CD4-positive, alpha-beta memory T cell (primary cell): ENCODE measurements at places on chromosomes 3 and 15. TPM values are rescaled to one million over a fixed set of nuclear protein-coding genes. Genes with fewer than 3 reads are reported as not detected.

DNA sequence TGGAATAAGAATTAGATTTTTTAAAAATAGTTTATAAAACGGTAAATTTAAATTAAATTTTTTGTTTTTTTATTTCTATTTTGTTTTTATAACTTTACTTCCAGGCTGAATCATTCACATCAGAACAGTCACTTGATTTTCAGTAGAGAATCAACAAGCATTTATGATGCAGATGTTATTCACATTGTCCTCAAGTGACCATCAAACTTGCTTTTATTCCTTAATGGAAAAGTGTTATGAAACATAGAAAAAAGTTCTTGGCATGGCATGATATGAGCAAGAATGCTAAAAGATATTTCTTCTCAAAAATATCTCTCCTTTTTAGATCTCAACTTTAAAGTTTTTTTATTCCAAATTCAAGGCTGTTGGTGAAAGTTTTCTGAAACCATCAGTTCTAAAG, 70.9 kb upstream of the TGFBR2 start:
- no peaks in the 10 kb centered on the region for H3K4me1 ChIP-seq
- H3K27me3 ChIP-seq = no peaks in the 10 kb centered on the region
- no peak overlapping the region for H3K4me3 ChIP-seq
- no peak for DNase-seq

DNA sequence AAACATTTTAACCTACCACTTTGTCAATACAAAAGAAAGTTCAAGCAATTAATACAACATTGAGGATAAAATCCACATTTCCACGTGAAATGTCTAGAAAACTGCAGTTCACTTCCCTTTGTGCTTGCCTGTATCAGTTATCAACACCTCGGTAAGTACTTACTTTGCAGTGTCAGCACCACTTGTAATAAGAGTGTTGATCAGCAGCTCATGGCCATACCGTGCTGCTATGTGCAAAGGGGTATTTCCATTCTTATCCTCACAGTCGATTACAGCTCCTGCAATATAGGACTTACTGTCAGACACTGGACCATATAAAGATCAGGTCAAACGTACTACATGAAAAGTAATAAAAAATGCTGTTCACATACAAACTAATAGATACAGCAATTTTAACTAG, 84.4 kb downstream of the ANKRD28 start:
- no peak overlapping the region for H3K27ac ChIP-seq
- no peaks in the 10 kb centered on the region for H3K27me3 ChIP-seq
- no peak overlapping the region for H3K4me3 ChIP-seq
- no peaks in the 10 kb centered on the region for H3K4me1 ChIP-seq
- DNase-seq = no peak

GRCh38 chr3:13034109-13034800, 39.0 kb downstream of the IQSEC1 start:
- H3K36me3 ChIP-seq = no peaks in the 10 kb centered on the region
- no peak for DNase-seq
- H3K27me3 ChIP-seq = no peaks in the 10 kb centered on the region
- H3K4me3 ChIP-seq = no peak overlapping the region
- no peak overlapping the region for H3K27ac ChIP-seq

GRCh38 chr3:119664370-119664769, 4.0 kb upstream of the POPDC2 start:
- peaks cover 4% of the 10 kb centered on the region for H3K36me3 ChIP-seq
- DNase-seq = no peak
- no peaks in the 10 kb centered on the region for H3K27me3 ChIP-seq
- H3K4me1 ChIP-seq = no peaks in the 10 kb centered on the region

- H3K4me3 ChIP-seq = no peak overlapping the region
- no peak for DNase-seq
- H3K4me1 ChIP-seq = no peaks in the 10 kb centered on the region
- no peaks in the 10 kb centered on the region for H3K36me3 ChIP-seq
- no peaks in the 10 kb centered on the region for H3K27me3 ChIP-seq
Measured at GRCh38 chr15:80495401-80495942, 91.3 kb downstream of the ARNT2 start.

GRCh38 chr3:58215317-58216025, 4.7 kb upstream of the DNASE1L3 start:
- no peak for DNase-seq
- H3K4me3 ChIP-seq = no peak overlapping the region
- H3K27ac ChIP-seq = no peak overlapping the region
- peaks cover 6% of the 10 kb centered on the region for H3K4me1 ChIP-seq
- no peaks in the 10 kb centered on the region for H3K36me3 ChIP-seq

DNA sequence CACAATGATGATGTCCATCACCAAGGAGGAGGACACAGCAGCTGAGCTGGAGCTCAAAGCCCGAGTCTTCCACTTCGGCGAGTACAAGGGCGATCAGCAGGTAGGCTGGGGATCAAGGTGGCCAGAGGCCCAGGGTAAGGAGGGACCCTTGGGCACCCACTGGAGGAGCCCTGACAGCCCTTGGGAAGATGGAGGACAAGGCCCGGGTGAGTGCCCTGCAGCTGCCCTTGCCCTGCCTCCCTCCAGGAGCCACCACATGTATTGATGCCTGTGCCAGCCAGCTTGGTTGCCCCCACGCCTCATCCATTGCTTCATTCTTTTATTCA, 38.4 kb downstream of the CFAP100 start:
- no peak overlapping the region for H3K4me3 ChIP-seq
- H3K27ac ChIP-seq = no peak overlapping the region
- peaks cover 15% of the 10 kb centered on the region for H3K36me3 ChIP-seq
- DNase-seq = no peak
- H3K27me3 ChIP-seq = no peaks in the 10 kb centered on the region
- no peaks in the 10 kb centered on the region for H3K4me1 ChIP-seq

- no peak for DNase-seq
- H3K27ac ChIP-seq = no peak overlapping the region
- no peak overlapping the region for H3K4me3 ChIP-seq
- no peaks in the 10 kb centered on the region for H3K36me3 ChIP-seq
- no peaks in the 10 kb centered on the region for H3K27me3 ChIP-seq
- H3K4me1 ChIP-seq = no peaks in the 10 kb centered on the region
Measured at GRCh38 chr3:73245459-73245858, 184.0 kb downstream of the EBLN2 start.

GRCh38 chr3:66053550-66054094, 14.9 kb upstream of the MAGI1 start:
- H3K4me1 ChIP-seq = no peaks in the 10 kb centered on the region
- no peak for DNase-seq
- H3K36me3 ChIP-seq = no peaks in the 10 kb centered on the region
- no peak overlapping the region for H3K27ac ChIP-seq
- H3K4me3 ChIP-seq = no peak overlapping the region

DNA sequence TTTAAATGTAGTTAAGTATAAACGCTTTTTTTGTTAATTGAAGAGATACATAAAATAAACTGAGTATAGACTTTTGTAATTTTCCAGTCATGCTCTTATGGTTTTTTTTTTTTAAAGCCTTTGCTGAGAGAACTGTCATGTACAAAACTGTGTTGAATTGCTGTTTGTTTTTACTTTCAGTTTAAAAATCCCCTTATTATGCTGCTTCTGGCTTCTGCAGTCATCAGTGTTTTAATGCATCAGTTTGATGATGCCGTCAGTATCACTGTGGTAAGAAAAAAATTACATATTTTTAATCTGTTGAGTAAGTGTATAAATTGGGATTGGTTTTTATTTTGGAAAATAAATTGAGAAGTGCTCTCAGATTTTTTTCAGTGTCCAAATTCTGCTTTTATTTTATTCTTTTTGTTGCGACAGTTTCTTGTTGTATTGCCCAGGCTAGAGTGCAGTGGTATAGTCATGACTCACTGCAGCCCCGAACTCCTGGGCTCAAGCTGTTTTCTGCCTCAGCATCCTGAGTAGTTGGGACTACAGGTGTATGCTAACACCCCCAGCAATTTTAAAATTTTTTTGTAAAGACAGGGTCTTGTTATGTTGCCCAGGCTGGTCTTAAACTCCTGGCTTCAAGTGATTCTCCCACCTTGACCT, 40.7 kb downstream of the ATP2C1 start:
- no peak for DNase-seq
- no peaks in the 10 kb centered on the region for H3K4me1 ChIP-seq
- no peaks in the 10 kb centered on the region for H3K27me3 ChIP-seq
- no peak overlapping the region for H3K4me3 ChIP-seq
- no peak overlapping the region for H3K27ac ChIP-seq
- peaks cover 4% of the 10 kb centered on the region for H3K36me3 ChIP-seq

- H3K4me1 ChIP-seq = no peaks in the 10 kb centered on the region
- no peak overlapping the region for H3K27ac ChIP-seq
- no peaks in the 10 kb centered on the region for H3K36me3 ChIP-seq
- H3K27me3 ChIP-seq = no peaks in the 10 kb centered on the region
Measured at GRCh38 chr15:66515901-66516322, 10.8 kb downstream of the ZWILCH start.

DNA sequence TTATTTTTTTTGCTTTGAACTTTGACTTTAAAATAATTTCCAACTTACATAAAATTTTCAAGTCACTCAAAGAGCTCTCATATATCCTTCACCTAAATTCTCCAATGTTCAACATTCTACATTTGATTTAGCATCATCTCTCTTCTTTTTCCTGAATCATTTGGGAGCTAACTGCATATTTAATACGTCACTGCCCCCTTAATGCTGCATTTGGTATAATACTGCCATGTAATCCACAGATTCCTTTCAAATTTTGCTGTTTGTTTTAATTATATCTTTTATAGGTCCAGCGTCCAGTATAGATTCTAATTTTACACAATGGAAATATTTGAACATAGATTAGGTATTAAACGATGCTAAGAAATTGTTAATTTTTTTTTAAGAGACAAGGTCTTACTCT, 2.3 kb upstream of the EIF2AK4 start:
- no peak overlapping the region for H3K4me3 ChIP-seq
- peaks cover 17% of the 10 kb centered on the region for H3K4me1 ChIP-seq
- no peak for DNase-seq
- no peak overlapping the region for H3K27ac ChIP-seq
- H3K36me3 ChIP-seq = no peaks in the 10 kb centered on the region

- H3K27ac ChIP-seq = no peak overlapping the region
- no peaks in the 10 kb centered on the region for H3K27me3 ChIP-seq
- DNase-seq = no peak
- H3K36me3 ChIP-seq = no peaks in the 10 kb centered on the region
- H3K4me1 ChIP-seq = no peaks in the 10 kb centered on the region
Measured at GRCh38 chr3:43818229-43818628, 127.5 kb downstream of the ABHD5 start.

GRCh38 chr15:66774001-66774814, 72.2 kb downstream of the SMAD6 start:
- no peaks in the 10 kb centered on the region for H3K36me3 ChIP-seq
- no peak overlapping the region for H3K4me3 ChIP-seq
- H3K4me1 ChIP-seq = no peaks in the 10 kb centered on the region
- H3K27ac ChIP-seq = no peak overlapping the region

DNA sequence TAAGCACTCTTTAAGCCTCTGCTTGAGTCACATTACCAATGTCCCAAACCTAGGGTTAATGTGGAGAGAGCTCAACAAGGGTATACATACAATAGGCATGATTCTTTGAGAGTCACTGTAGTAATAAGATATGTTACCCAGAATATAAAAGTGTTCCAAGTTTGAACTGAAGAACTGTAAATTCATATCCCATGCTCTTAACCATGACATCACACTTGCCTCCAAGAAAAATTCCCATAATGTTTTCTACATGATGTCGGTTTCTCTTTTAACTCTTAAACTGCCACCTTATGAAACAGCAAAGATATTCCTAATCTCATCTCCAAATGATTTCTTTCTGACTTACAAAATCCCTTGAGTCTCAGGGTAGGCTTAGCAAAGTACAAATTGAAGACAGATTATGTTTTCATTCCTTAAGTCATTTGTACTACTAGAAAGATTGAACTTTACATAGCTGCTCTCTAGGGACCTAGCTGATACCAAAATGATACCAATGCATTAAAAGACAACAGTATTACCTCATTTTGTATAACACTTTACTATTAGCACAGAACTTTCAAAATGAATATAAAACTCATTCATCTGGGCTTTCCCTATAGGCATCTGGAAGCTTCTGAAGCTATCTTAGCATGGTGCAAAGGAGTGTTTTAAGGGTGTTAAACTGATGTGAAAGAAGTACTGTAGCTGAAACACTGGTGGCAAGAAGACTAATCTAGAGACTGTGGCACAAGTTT, 127.1 kb downstream of the KCNMB2 start:
- no peak overlapping the region for H3K27ac ChIP-seq
- H3K4me1 ChIP-seq = no peaks in the 10 kb centered on the region
- no peaks in the 10 kb centered on the region for H3K27me3 ChIP-seq
- no peak for DNase-seq
- no peak overlapping the region for H3K4me3 ChIP-seq
- H3K36me3 ChIP-seq = no peaks in the 10 kb centered on the region

GRCh38 chr3:169905404-169905803, 6.0 kb upstream of the SAMD7 start:
- DNase-seq = no peak
- no peak overlapping the region for H3K4me3 ChIP-seq
- H3K36me3 ChIP-seq = no peaks in the 10 kb centered on the region
- no peak overlapping the region for H3K27ac ChIP-seq
- no peaks in the 10 kb centered on the region for H3K4me1 ChIP-seq
- no peaks in the 10 kb centered on the region for H3K27me3 ChIP-seq

- H3K27ac ChIP-seq = no peak overlapping the region
- H3K27me3 ChIP-seq = peaks cover 24% of the 10 kb centered on the region
- DNase-seq = no peak
Measured at GRCh38 chr3:194137506-194138474, 1.8 kb downstream of the HES1 start.

DNA sequence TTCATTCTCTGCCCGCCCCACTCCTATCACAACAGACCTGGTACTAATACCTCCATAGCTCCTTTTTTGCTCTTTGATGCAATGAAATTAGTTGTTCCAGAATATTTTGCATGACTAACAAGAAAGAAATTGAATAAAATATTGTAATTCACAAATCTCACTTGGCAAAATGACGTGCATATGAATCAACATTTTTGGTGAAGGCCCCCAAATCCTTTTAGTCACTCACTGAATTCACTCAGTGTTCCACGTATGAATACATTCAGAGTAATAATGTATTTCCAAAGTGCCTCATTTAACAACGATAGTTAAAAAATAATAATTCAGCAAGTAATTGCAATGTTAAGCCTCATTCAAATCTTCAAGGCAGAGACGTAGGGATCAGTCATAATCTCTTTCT, 148.6 kb upstream of the STRIT1 start:
- H3K27ac ChIP-seq = no peak overlapping the region
- H3K36me3 ChIP-seq = no peaks in the 10 kb centered on the region
- DNase-seq = no peak
- H3K27me3 ChIP-seq = no peaks in the 10 kb centered on the region
- H3K4me3 ChIP-seq = no peak overlapping the region

- H3K36me3 ChIP-seq = no peaks in the 10 kb centered on the region
- H3K27ac ChIP-seq = no peak overlapping the region
- H3K27me3 ChIP-seq = no peaks in the 10 kb centered on the region
- no peaks in the 10 kb centered on the region for H3K4me1 ChIP-seq
- no peak overlapping the region for H3K4me3 ChIP-seq
- DNase-seq = no peak
Measured at GRCh38 chr3:10532939-10533736, 27.8 kb upstream of the ATP2B2 start.

TSC22D2 gene
- 25.3 TPM for total RNA-seq

SLC28A2 gene
- total RNA-seq = not detected

MAPKBP1 gene
- 42.6 TPM for total RNA-seq

SLC12A1 gene
- not detected for total RNA-seq

LRRC31 gene
- total RNA-seq = not detected
